ENCODE measurements at places on chromosomes 1 and 21.

DNA sequence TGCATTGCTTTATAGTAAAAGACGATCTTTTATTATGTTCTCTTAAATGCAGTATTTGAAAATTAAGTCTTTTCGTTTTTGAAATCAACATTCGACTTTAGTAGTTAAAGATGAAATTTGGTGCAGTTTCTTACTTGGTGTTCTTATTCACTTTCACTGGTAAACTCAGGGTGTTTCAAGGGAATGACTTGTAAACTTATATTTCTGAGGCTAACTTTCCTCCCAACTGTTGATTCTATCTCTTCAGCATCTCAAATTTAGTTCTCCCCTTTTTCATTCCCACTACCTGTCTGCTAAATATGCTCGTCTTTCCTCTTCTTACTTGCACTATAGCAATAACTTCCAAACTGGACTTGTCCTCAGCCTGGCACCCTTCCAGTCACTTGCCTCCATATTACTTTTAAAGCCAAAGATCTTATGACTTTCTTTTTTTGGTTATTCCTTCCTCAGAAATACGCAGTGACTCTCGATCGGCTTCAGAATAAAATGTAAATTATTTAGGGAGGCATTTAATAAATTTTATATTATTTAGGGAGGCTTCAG is 988 bp downstream of the SLC35A3 start:
- DNase-seq, result no peak

GRCh38 chr1:152110365-152110859 is 4.8 kb downstream of the TCHH start:
- DNase-seq, result peak; percentile 3

DNA sequence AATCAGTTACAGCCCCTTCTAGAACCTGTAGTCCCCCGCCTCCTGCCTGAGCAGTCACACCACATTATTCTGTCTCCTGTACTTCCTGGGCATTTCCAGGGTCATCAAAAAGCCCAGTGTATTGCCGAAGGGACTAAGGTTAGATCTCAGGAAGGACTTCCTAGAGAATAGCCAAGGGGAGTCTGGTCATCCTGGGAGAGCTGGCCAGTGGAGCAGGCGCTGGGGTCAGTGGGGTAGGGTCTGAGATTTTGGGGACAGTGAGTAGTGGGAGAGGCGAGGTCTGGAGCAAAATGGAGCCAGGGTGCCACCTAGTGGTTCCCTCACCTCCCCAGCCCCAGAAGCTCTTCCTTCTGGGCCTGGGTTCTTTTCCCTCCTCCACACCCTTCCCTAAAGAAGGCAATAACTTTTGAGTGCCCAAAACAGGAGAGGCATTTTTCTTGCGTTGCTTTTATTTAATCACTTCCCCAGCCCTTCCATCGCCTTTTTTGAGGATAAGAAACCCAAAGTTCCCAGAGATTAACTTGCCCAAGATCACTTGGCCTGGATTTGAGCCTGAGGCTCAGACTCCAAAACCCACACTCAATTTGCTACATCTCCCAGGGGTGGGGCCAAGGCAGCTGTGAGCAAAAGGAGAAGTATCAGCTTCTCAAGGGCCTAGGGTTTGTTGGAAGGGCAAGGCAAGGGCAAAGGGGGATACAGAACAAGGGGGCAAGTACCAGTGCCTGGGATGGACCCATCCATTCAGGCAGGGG is 7.3 kb upstream of the PMVK start:
- no peak for DNase-seq

GRCh38 chr1:57091642-57092041 is 125.8 kb upstream of the C8B start:
- no peak for DNase-seq

- DNase-seq, result no peak
These were observed 59.8 kb downstream of the GLIS1 start for GRCh38 chr1:53678938-53679825.

DNA sequence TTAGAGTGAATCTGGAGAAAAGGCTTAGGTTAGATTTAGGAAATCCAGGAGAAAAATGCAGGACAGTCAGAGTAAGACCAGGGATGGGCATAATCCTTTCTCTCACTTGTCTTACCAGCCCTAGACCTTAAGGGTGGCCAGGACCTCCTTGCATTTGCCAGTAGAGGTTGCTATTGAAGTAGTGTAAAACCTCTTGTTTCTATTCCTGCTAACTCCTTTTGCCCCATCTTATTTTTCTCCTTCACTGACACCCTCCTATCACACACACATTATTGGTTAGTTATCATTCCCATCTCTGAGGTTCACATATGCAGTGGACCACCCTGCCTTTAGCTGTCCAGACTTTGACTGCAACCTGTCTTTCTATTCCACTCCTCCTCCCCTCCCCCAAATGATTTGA is 75.0 kb upstream of the MACF1 start:
- no peak for DNase-seq

DNA sequence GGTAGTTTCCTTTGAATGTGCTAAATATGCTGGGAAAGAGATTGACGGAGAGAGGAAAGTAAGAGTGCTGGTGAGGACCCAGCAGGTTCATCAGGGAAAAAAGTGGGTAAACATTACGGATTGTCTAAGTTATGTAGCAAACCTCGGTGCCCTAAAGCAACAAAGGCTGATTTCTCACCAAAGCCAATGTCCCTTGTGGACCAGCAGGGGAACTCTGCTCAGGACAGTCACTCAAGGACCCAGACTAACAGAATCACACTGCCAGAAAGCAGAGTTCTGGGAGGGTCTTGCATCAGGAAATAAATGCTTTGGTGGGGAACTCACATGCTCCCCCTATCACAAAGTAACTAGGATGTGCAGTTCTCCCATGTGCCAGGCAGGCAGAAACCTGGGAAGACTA is 1.7 kb upstream of the IKBKE start:
- DNase-seq, result no peak

GRCh38 chr1:86714159-86714558 is 9.8 kb downstream of the SH3GLB1 start:
- no peak for DNase-seq

GRCh38 chr1:145823565-145824498 is at the start of the genes POLR3C and RNF115:
TSS of gene POLR3C (plus strand) at chr1:145824200. CDS start at chr1:145825777, 1,577 bp downstream.
TSS of gene RNF115 (minus strand) at chr1:145824095. CDS start at chr1:145823873, 222 bp downstream.
- DNase-seq, result peak; percentile 71

DNA sequence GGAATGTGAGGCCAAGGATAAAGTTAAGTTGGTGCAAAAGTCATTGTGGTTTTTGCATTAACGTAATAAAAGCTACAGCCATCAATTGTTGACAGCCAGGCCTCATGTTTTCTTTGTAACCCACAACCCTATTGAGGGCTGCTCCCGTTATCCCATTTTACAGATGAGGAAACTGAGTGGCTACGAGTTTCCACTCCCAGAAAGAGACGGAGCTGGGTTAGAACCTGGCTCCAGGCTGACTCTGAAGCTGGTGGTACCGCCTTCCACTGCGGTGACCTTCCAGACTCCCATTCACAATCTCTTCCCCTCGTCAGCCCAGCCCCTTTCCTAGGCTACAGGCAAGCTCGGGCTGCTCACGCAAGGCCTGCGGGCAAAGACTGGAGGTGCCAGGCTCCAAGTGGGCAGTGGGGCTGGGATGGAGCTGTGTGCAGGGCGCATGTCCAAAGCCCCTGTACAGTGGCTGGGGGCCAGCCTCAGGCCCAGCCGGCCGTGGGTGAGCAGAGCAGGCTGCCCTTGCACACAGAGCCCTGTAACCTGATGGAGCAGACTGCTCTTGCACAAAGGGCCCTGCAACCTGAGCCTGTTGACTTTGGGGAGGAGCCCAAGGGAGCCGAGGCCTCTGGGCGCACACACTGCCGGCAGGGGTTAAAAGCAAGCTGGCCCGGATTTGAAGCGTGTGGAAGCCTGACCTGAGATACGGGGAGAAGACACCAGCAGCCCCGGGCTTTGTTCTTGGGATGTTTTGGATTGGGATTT is 97.4 kb upstream of the TMPRSS2 start:
- no peak for DNase-seq

GRCh38 chr1:24424207-24424606 is 8.6 kb downstream of the NIPAL3 start:
- no peak for DNase-seq

DNA sequence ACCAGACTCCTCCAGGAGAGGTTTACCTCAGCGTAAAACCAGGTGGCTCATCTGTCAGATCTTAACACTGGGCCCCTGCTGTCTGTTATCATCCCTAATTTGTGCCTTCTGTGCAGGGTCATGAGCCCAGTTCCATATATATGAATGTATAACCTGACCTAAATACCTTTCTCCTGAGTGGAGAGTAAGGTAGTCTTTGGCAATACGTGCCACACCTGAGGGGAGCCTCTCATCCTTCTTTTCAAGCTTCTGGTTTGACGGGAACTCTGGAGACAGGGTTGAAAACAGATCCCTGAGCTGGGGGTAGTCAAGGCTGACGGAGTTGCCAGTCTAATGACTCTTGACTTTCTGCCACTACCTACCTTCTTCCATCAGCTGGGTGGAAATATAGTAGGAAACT is 4.1 kb downstream of the SFT2D2 start:
- no peak for DNase-seq

GRCh38 chr1:111704776-111705175 is 34.4 kb downstream of the INKA2 start:
- no peak for DNase-seq

DNA sequence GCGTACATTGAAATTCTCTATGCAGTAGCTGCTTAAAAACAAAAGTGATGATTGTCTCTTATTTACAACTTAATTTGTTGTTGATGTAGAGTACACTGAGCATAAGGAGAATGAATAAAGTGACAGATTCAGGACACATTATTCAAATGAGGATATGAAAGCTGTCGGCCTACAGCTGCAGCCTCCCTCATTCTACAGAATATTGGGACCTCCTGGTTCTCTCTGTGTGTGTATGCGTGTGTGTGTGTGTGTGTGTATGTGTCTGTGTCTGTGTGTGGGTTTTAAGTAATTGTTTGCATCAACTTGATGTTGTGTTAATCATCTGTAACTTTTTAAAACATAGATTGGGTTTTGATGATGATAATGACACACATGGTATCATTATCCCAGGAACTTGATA is 17.9 kb downstream of the PROX1 start:
- no peak for DNase-seq

DNA sequence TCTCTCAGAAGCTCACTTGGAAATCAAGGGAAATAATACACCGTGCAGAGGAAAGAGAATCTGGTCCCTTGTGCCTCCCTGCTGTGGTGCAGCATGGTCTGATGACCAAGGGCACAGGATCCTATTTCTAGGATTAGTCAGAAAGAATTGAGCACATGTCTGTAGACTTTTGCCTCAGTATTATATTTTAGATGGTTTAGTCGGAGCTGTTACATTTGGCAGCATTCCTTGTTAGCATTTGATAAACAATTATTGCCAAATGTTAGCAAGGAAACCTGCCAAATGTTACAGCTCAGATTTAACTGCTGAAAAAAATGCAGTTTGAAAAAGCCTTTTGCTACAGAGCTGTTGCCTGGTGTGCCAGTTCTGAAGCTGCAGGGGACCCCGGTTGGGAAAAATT is 183.5 kb upstream of the DPYD start:
- DNase-seq, result no peak

- DNase-seq, result no peak
These were observed 36.8 kb upstream of the DUSP10 start for GRCh38 chr1:221778535-221779142.

DNA sequence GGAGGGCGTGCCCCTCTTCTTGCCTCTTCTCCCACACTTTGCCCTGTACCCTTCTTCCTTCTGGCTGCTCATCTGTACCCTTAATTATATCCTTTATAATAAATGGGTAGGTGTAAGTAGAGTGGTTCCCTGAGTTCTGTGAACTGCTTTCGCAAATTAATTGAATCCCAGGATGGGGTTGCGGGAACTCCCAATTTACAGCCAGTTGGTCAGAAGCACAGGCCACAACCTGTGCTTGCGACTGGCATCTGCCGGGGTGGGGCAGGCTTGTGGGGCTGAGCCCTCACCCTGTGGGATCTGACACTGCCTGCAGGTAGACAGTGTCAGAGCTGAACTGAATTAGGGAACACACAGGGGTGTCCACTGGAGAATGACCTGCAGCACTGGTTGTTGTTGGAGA is 244.9 kb downstream of the KCNJ6 start:
- no peak for DNase-seq

GRCh38 chr1:204575221-204576190 is 59.3 kb downstream of the MDM4 start:
- DNase-seq, result no peak

GRCh38 chr1:15192916-15193550 is 39.5 kb downstream of the TMEM51 start:
- no peak for DNase-seq

DNA sequence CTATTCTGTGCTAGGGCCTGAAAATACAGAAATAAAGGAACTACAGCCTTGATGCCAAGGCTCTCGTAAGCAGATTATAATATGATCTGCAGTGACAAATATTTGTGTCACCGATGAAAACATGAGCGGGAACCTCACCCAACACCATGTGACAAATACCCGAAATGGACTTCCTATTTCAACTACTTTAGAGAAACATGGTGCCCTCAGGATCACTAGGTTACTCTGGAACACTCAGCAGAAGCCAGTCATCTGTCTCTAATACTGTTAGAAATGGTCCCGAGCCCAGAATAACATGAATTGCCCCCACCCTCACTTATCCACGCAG is 463 bp upstream of the VAMP3 start:
- DNase-seq, result no peak

- DNase-seq, result no peak
These were observed 8.2 kb upstream of the LINGO4 start for GRCh38 chr1:151813271-151813977.

- DNase-seq, result no peak
These were observed 4.2 kb downstream of the THEMIS2 start for GRCh38 chr1:27876341-27877114.

DNA sequence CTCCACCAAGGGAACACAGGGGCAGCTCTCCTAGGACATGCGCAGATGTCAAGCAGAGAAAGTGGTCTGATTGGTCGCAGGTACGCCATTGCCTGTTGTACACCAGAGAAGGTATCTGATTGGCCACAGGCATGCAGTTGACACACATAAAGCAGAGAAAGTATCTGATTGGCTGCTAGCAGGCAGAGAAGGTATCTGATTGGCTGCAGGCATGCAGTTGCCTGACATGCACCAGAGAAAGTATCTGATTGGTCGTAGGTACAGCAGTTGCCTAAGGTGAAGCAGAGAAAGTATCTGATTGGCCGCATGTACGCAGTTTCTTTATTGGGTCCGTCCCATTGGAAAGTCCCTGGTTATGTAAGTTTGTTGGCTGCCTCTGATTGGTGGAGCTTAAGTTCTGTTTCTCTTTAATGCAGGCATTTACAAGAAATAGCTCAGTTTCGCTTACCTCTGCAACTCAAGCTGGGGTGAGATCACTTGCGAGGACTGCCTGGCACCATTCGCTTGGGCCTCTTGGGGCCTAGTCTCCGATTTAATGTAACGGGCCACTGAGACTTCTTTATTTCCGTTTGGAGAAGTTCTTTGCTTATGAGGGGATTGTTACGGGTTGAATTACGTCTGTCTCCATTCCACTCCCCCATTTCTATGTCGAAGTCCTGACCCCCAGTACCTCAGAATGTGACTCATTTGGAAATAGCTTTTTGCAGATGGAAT is 74.2 kb downstream of the SIK1 start:
- DNase-seq, result no peak

DNA sequence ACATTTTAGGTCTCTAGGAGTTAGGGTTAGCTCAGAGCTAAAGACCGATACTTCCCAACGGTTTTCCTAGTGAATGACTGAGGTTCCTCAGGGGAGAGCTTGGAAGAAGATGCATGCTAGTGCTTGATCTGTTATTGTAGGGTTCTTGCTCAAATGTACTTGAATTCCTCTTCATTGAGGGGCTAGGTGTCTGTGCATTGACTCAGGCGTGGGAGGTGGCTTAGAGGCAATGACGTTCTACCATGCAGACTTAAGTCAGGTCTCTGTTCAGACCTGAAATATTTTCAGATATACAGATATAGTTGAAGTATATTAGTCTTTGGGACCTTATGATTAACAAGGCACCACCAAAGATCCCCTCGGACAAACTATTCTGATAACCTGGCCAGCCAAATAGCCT is 23.5 kb downstream of the S100A10 start:
- no peak for DNase-seq

Measured in stimulated activated CD4-positive, alpha-beta T cell treated with anti-CD3 and anti-CD28 coated beads, TNF-alpha, amount 100 ng/mL, for 1 hour (primary cell).